T-cell (primary cell): ENCODE measurements at places on chromosomes 5 and 9.

DNA sequence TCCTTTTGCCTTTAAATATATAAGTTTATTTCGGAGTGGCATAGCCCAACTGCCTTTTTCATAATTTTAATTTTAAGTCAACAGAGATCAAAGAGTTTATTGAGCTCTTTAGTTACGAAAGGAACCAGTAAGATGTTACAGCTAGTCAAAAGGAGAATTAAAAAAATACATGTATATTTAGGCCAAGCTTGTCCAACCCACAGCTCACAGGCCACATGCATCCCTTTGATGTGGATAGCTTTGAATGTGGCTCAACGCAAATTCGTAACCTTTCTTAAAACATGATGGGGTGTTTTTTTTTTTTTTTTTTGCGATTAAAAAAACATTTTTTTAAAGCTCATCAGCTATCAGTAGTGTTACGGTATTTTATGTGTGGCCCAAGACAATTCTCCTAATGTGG is 50.2 kb upstream of the IL31RA start:
- DNase-seq = no peak

GRCh38 chr9:134030821-134031470 is 5.7 kb downstream of the BRD3OS start:
- no peak for DNase-seq

DNA sequence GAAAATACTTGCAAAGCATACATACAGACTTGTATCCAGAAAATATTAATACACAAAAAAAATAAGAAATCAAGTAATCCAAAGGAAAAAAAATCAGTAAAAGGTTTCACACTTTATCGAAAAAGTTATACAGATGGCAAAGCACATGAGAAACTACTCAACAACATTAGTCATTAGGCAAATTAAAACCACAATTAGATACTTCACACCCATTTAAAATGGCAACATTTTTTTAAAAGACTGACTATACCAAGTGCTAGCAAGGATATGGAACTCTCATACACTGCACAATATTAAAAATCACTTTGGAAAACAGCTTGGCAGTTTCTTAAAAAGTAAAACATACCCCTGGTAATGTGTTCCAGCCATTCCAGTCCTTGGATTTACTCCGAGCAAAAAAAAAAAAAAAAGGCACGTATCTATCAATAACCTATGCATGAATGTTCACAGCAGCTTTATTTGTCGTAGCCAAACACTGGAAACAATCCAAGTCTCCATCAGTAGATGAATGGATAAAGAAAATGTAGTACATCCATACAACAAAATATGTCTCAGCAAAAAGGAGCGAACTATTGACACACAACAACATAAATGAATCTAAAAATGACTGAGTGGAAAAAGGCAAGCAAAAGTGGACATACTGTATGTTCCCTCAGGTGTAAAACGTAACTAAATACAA is 66.0 kb downstream of the GNAQ start:
- DNase-seq = no peak

GRCh38 chr9:112361601-112362000 is 18.3 kb upstream of the HSDL2 start:
- no peak for DNase-seq

- no peak for DNase-seq
Observed at GRCh38 chr9:95003689-95004410, 277.4 kb downstream of the AOPEP start.

DNA sequence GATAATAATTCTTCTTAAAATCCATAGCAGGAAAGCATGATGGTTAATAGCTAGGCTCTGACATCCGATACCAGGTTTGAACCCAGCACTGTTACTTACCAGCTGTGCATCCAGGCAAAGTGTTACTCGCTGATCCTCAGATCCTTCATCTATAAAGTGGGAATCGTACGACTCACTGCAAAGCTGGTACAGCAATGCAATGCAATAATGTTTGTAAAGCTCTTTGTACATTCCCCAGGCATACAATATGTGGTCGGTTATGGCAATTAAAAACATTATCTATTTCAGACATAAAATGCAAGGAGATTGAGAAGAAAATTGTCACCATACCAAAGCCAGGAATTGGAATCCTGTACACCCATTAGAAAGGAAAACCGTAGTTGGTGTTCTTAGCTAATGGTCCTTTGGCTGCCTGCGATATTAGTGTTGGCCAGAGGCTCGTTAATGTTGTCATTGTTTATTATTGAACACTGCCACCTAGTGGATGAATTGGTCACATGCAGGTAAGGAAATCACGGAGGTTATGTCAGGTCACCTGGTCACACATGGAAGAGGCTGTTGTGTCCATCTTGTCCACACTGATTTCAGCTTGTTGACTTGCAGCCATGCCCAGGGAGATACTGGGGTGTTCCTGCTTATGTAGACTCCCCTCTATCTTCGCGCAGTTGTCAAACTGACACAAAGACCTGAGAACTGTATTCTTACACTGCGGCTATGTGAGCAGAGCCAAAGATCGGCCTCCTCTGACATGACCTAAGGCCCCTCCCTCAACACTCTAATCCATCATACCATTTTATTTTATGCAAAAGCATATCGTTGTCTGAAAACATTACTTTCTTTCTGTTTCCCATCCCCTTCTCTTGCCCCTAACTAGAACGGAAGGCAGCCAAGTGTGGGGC is 87.5 kb upstream of the PPP2R2B start:
- DNase-seq = peak; percentile 14

DNA sequence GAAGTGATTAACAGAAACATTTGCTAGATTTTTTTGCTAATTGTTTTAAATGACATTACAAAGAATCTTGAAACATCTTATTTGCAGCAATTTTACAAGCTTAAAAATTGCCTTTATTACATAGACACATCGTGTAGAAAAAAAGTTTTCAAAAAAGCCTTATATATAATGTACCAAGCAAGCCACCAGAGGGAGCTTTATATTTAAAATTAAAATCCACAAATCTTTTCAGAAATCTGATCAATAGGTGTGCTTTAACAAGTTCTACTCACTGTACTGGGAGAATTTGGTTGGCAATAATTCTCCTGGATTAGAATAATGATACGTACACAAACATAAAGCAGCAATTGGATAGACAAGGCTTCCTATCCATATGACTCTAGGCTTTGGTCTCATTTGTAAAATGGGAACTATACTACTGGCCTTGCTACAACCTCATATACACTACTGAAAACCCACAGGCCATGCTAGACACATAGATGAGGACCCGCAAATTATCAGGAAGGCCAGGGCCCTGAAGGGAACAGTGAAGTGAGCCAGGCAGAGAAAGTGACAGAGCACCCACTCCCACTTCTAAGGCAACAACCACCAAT is 4.8 kb downstream of the PSMB7 start:
- no peak for DNase-seq

GRCh38 chr5:133032852-133033742 is 6.7 kb upstream of the ZCCHC10 start:
- no peak for DNase-seq

GRCh38 chr5:43785198-43785597 is 182.2 kb downstream of the NNT start:
- no peak for DNase-seq

DNA sequence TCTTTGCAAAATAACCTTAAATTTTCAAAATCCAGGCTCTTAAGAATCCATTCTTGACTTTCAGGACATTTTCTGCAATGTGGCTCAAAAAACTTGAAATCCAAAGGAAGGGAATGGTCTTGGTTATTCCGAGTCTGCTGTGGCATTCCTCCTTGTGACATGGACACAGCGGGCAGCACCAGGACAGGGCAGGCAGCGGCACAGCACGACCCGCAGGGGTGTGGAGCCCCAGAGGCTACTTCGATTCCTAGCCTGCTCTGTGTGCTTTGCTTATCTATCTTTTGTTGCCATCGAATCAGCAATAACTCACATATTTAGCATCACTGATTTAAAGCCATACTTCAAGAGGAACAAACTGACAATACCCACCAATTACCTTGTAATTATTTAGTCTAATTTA is 420.2 kb upstream of the IRX1 start:
- DNase-seq = no peak

- DNase-seq = no peak
Observed at GRCh38 chr5:143843461-143843860, 31.5 kb downstream of the HMHB1 start.

DNA sequence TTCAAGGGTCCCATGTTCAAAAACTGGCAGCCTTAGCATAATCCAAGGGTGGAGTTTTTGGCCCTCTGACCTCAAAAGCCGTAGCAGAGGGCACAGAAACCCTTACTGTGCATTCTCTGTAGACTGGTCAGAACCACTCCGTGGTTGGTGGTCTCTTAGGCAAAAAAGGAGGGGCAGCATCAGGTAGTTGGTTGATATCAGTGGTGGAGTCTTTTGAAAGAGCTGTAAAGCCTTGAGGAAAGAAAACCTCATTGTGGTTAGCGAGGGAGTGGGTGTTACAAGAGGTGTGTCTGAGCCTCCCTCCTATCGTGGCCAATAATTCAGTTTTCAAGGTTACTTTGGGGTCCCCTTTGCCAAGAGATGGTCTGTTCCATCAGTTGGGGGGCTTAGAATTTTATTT is 40.9 kb downstream of the ARHGEF28 start:
- no peak for DNase-seq

DNA sequence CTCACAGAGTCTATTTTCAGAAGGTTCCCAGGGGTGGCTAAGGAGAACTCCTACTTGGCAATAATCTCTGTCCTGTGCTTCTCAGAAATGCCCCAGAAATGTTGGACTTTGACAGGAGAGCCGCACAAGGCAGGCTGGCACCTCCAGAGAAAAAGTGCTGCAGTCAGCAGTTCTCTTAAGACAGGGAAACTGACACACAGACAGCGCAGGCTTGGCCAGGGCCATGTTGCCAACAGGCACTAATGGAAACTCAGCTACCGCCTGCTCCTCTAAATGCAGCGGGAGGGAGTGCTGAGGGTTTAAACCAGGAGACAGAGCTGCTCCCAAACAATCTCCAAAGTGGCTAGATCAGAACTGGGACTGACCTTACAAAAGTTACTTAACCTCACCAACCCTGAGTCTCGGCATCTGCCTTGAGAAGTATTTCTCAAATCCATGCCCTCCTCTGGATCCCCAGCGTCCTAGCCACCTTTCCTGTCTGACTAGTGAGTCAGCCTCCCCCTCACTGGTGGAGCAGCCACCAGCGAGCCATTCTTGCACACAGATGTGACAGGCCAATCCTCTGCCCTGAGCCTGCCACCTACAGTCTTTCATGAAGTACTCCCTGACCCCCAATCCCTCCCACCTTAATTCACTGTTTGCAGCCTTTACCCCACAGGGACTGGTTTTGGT is 186.4 kb downstream of the CDK5RAP2 start:
- no peak for DNase-seq

GRCh38 chr5:132227485-132228240 is at the start of gene P4HA2:
Gene P4HA2, minus strand, starts transcription at chr5:132227853. Its CDS starts 9,227 bp downstream, at chr5:132218626.
- peak; percentile 18 for DNase-seq

GRCh38 chr5:175306381-175306780 is 137.6 kb downstream of the DRD1 start:
- DNase-seq = no peak

DNA sequence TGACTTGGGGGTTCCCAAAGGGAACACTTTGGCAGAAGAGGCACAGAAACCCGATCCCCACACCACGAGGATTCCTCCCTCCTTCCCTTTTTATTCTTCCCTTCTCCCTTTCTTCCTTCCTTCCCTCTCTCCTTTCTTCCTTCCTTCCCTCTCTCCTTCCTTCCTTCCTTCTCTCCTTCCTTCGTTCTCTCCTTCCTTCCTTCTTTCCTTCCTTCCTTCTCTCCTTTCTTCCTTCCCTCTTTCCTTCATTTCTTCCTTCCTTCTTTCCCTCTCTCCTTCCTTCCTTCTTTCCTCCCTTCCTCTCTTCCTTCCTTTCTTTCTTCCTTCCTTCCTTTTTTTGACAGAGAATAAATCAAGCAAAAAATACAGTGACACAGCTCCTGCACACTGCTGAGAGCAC is 168.0 kb upstream of the NFIL3 start:
- DNase-seq = no peak

DNA sequence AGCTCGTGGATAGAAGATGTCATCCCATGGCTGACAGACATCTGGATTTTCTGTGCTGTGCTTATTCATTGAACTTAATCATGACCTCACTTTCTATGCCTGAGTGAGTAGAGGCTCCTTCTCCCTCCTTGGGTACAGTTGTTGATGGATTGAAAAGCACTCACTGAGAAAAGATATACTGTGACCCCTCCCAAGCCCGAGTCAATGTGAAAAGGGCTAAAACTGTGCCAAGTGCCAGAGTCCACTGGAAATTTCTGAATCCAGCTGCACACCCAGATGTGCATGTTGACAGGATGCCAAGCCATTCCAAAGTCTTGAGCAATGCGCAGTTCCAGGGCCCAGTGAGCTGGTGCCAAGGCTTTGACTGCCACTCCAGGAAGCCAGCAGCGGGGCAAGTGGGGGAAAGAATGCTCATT is 473.0 kb downstream of the NTRK2 start:
- no peak for DNase-seq

DNA sequence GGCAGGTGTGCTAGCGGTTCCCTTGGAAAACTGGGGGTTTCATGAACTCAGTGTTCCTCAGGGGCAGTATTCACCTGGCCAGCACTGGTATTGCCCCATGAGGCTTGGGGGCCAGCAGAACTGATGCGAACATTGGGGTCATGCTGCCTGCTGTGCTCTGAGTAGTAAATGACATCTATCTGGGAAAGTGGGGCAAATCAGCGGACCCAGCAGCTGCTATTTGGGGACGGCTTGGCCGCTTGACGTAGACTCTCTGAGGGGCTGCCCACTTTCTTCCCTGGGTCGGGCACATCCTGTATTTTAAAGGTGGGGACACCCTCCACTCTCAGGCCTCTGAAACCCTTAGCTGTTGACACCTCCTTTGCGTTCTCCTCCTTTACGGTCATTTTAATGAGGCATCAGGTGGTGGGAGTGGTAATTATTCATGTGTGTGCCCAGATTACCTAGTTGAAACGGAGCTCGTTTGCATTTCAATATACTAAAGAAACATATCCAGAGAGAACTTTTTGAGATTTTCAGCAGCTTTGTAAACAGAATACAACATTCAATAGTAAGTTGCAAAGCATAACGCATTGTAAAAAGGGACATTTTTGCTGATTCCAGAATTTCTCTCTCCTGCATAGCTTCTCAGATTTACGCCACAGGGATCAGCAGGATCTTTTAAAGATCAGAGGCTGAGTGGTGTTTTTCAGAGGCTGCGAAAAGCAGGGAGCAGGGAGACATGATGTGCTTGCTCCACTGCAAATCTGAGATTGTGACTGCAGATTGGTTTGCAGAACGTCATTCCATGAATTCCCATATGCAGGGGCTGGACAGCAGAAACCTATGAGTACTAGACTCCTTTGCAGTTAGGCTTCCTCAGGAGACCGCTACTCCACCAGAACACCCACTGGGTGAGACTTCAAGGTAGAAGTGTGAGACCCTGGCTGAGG is 56.8 kb upstream of the ZFR start:
- DNase-seq = no peak

DNA sequence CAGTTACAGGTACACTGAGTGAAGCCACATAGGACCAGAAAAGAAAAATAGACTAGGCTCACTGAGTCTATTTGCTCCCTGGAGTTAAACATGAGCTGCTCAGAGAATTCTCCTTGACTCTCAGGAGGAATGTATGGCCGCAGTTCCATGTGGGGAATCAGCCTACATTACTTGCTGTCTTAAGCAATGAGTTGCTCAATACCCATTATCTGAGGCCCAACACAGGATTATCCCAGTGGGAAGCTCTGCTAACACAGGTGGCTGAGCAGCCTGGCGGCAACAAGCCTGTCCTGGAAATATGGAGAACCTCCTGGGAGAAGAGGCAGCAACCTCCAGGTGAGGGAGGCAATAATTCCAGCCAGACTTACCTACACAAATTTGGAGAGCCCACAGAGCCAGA is 177.5 kb upstream of the NREP start:
- no peak for DNase-seq
